ENCODE measurements at places on chromosomes 1 and 21.

GRCh38 chr21:37877888-37878684, 38.2 kb downstream of the KCNJ6 start:
- no peak for DNase-seq

DNA sequence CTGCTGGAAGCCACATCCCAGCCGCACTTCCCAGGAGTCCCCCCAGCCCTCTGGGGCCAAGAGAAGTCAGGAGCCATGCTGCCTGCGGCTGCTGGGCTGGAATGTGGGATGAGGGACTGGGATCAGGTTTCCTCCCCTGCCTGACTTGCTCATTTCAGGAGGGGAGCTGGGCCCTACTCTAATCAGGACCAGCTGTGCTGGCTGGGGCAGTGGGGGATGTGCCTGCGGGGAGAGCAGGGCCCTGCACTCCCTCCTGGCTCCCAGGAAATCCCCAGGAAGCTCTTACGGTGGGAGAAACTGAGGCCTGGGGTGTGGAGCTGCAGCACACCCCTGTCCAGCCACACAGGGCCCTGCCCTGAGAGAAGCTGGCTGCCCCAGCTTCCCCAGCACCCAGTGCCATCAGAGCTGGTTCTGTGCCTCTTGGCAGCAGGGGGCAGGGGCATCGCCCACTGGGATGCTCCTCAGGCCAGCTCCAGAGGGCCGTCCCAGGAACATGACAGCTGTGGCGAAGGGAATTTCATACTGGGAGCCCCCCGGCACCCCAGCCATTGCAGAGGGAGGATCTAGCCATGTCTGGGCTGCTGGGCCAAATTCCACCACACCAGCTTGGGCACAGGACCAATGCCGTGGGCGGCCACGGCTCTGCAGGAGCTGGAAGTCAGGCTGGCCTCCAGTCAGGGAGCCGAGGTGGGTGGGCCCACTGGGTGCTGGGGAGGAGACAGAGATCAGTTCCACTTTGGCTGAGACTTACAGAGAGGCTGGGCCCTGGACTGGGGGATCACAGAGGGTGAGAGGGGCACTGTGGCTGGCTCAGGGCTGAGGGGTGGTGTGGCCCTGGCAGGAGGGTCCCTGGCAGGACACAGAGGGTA, 21.3 kb upstream of the PRSS38 start:
- DNase-seq = no peak

GRCh38 chr1:20614131-20614579, 19.1 kb upstream of the PINK1 start:
- no peak for DNase-seq

DNA sequence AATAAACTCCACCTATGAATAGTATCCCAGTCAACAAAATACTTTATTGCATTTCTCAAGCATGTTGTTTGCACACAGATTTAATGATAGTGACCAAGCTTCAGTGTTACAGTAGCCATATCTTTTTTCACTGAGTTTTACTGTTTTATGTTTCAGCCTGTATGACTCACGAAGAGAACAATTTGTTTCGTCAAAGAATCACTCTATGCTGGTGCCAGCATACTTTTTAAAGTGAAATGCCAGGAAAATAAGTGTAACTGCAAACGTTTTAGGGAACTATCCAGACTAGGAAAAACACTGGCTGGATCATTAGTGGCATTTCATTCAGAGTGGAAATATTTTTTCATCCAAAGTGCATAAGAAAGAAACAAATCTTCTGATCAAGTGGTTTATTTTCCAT, 210.8 kb downstream of the COL11A1 start:
- DNase-seq = no peak

- DNase-seq = no peak
Observed at GRCh38 chr1:3987669-3988235, 87.7 kb upstream of the C1orf174 start.

- no peak for DNase-seq
Observed at GRCh38 chr1:209375671-209376365, 207.7 kb upstream of the CAMK1G start.

- DNase-seq = no peak
Observed at GRCh38 chr1:182348961-182349747, 42.4 kb downstream of the GLUL start.

- DNase-seq = no peak
Observed at GRCh38 chr21:39484711-39485276, 33.0 kb downstream of the SH3BGR start.

DNA sequence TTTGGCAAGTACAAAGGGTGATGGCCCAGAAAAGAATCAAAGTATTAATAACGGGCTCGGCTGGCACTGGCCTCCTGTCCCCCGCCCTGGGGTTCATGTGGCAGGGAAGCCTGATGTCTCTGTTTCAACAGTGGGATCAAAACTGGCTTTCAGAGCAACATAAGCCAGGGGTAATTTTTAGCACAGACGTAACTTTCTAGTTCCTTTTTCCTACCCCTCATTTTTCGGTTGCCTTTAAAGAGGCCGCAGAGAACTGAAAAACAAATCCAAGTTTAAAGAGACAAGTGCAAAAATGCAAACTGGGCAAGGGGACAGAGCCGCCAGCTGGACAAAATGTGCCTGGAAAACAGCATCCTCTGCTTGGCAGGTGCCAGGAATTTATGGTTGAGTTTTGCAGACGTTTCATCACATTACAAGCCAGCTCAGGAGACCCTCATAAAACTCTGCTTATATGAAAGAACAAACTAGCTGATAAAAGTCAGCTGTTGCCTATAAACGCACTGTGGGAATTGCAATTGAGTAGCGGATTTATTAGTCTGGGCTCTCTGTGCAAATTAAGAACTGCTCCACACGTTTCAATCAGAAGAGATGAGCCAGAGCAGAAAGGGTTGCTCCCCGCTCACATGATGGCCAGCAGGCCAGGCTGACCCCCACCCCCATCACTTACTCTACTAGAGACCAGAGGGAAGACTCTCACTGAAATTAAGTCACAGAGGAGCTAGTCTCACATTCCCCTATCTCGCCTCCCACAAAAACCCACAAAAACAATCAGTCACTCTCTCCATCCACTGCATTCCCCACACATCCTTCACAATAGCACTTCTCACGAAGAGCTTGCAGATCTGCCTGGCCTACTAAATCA, 15.8 kb upstream of the CDCA8 start:
- no peak for DNase-seq

GRCh38 chr1:111213412-111213811, 13.0 kb upstream of the DENND2D start:
- no peak for DNase-seq

GRCh38 chr1:101300916-101301315, 64.1 kb downstream of the S1PR1 start:
- no peak for DNase-seq

DNA sequence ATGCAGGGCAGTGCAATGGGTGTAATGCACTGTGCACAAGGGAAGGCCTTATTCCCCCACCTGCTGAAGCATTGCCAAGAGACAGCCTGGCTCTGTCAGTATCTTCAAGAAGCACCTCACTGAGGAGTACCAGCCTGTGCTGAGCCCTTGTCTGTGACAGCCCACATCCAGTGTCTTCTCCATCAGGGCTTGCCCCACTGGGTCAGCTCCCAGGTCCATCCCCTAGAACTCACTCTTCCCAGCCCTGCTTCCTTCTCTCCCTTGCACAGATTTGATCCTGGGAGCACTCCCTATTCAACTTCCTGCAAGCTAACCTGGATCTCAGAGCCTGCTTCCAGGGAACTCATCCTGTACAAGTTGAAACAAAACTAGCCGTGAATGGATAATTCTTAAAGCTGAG, 33.6 kb upstream of the IFNGR2 start:
- DNase-seq = no peak

GRCh38 chr1:20137604-20138003, 1.5 kb upstream of the PLA2G2F start:
- no peak for DNase-seq

DNA sequence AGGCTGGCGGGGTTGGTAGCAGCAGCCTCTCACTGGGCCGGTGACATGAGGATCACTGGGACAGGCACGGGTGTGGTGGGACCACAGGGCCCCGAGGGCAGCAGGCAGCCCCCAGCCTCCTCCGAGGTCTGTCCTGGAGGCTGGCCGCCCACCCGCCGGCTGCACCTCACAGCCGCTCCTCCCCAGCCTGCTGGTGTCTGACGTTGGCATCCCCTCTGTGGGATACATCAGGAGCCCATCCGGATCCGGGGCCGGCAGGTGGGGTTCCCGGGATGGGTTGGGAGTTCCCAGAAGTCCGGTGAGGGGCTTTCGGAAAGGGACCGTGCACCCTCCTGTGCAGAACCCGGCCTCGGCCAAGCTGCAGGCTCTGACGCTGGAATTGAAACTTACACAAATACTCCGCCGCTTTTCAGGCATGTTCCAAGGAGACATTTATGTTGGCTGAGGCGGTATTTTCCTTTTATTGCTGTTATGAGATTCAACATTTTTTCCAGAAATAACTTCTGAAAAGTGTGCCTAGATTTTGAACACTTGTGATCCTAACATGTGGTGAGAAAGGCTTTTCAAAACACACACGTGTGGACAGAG, 142.1 kb upstream of the ARHGEF16 start:
- DNase-seq = no peak

DNA sequence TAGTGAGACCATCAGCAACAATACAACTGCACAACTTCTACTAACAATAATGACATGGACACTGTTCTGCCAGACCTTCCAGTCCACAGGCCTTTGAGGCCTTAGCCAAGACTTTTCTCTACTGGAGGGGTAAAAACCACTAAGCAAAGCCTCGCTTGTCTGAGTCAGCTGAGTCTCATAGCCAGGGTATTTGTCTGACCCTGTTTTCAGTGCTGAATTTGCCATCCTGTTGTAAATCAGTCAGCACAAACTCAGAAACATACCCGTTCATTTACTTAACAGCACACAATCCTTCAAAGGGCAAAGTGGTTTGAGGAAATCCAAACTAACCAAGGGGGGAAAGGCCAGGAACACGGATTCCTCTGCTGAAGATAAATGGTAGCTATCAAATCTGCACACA, 537.8 kb downstream of the SMYD3 start:
- DNase-seq = no peak

- DNase-seq = no peak
Observed at GRCh38 chr1:184945678-184946412, 28.5 kb downstream of the NIBAN1 start.

DNA sequence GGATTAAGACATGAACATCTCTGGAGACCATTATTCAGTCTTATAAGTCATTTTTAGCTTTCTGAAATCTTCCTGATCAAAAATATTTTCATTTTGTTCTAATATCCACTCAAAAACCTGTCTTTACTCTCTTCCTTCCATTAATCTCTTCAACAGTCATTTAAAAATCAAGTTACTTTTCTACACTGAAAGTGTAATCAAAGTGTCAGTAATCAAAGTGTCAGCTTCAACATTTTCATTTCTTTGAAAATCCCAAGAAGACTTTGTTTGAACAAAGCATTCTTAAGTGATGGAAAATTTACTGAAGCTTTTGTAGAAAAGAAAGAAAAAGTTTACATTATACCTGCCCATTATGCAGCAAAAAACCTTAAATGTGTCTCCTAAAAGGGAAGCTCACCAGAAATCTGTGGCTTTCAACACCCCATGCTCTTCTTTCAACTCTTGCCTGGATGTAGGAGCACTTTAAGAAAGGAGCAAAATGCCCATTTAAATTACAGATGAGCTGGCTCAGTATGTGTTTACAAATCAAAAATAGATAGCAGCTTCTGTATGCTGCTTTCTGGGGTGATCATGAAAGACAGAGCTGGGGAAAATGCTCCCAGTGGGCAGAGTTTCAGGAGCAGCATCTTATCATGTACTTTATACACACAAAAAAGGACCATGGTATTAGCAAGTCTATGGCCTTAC, 260.8 kb upstream of the NCAM2 start:
- DNase-seq = no peak

- DNase-seq = no peak
Observed at GRCh38 chr1:206672011-206672688, 12.6 kb upstream of the MAPKAPK2 start.

GRCh38 chr1:155890251-155890650, 20.9 kb downstream of the RIT1 start:
- DNase-seq = no peak

GRCh38 chr1:239719642-239720258, 333.4 kb downstream of the CHRM3 start:
- DNase-seq = peak; percentile 72
